ENCODE measurements at places on chromosomes 1 and 21.

DNA sequence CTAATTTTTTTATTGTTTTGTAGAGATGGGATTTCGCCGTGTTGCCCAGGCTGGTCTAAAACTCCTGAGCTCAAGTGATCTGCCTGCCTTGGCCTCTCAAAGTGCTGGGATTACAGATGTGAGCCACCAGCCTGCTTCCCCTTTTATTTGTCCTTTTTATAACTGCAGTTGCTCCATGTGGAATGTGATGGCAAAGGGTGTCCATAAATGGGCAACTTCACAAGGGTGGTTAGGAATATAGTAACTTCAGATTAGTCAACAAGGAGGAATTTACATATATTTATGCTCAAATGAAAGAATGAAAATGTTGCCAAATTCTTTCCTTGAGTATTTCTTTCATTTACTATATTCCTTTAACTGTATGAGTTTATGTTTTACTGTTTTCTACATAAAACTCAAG, 182.9 kb downstream of the BACH1 start:
- peak; percentile 42 for DNase-seq

DNA sequence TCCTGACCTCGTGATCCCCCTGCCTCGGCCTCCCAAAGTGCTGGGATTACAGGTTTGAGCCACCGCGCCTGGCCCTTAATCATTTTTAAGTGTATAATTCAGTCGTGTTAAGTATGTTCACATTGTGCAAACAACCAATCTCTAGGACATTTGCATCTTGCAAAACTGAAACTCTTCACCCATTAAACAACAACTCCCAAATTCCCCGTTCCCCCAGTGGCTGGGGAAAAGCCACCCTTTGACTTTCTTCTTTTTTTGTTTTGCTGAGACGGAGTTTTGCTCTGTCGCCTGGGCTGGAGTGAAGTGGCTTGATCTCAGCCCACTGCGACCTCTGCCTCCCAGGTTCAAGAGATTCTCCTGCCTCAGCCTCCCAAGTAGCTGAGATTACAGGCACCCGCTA, 6.5 kb upstream of the THEMIS2 start:
- no peak for DNase-seq

- DNase-seq, result peak; percentile 17
Observed at GRCh38 chr1:52296345-52296744, 69.7 kb downstream of the CC2D1B start.

- no peak for DNase-seq
Observed at GRCh38 chr1:154910851-154911250, 25.7 kb downstream of the PMVK start.

DNA sequence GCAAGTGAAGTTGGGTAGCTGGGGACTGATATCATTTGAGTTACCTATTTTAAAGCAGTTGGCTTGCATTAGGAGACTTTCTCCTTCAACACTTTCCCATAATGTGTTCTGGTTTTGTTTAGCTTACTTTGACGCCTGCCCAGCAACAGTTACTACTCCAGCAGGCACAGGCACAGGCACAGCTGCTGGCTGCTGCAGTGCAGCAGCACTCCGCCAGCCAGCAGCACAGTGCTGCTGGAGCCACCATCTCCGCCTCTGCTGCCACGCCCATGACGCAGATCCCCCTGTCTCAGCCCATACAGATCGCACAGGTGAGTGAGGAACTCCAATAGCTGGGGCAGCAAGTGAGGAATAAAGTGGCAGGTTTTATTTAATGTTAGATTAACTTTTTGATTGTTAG, 144.3 kb downstream of the CD247 start:
- DNase-seq, result no peak

- DNase-seq, result no peak
Observed at GRCh38 chr1:69814926-69815325, 247.2 kb downstream of the LRRC7 start.

GRCh38 chr1:198681831-198682759, 43.3 kb downstream of the PTPRC start:
- DNase-seq, result peak; percentile 90

GRCh38 chr1:57272601-57273000, 151.3 kb downstream of the DAB1 start:
- DNase-seq, result no peak

DNA sequence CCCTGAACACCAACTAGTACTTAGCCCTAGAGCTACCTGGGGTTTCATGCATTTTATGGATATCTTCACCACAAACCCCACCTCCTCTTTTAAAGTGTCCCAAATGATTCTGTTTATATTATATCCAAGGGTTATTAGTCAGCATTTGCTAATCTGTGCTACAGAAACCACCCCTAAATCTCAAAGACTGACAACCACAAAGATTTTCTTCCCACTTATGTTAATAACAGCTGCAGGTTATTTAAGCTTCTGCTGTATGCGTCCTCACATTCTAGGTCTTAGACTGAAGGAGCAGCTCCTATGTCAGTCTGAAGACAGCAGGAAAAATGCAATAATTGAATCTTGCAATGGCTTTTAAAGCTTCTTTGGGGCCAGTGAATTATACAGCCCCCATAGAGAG, 11.2 kb upstream of the PHC2 start:
- no peak for DNase-seq

GRCh38 chr1:214051786-214052185, 64.0 kb downstream of the PROX1 start:
- DNase-seq, result no peak

DNA sequence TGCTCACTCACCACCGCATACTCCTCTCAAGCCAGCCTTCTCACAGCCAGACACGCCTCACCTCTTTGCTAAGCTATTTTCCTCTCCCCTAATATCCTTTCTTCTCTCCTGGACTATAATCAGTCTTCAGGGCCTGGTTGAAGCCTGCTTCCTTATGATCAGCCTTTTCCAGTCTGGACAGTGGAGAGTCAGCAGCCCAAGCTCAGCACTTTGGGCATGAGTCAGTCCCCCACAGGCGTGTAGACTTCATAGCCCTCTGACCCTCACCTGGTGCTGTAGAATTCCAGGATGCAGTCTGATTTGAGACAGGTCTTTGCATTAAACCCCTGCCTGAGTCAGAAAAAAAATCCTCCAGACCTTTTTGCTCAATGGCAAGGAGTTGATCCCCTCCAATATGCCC, 2.5 kb downstream of the HPCAL4 start:
- DNase-seq, result no peak

GRCh38 chr1:19067182-19067911, 110.9 kb upstream of the IFFO2 start:
- no peak for DNase-seq

GRCh38 chr21:44449473-44450363, 5.6 kb upstream of the LRRC3 start:
- no peak for DNase-seq

DNA sequence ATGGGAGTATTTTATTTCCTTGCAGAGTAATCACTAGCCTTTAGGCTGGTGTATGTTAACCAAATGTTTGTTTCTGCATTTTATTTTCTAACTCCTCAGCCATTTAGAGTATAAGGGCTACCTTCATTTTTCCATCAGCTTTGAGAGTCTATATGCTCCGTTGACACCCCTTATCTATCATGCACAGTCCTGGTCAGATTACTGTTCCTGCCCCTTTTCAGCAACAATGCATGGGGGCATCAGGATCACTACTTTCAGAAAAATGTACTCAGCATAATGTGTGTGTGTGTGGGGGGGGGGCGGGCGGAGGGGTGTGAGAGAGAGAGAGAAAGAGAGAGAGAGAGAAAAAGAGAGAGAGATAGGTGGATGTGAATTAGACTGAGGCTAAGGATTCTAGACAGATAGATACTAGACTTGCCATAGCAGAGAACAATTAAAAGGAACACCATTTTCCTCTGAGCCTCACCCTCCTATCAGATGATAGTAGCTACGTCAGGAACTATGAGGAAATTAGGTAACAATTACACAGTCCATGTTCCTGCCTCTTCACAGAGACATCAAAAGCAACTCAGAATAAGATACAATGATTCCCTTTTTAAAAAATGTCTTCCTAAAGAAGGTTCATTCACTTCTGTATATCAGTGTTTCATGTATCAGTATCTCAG, 40.8 kb downstream of the FCER1A start:
- no peak for DNase-seq

GRCh38 chr1:173095632-173096031, 44.9 kb upstream of the TNFSF18 start:
- peak; percentile 65 for DNase-seq

GRCh38 chr1:95325349-95325748, 91.3 kb downstream of the RWDD3 start:
- DNase-seq, result no peak

DNA sequence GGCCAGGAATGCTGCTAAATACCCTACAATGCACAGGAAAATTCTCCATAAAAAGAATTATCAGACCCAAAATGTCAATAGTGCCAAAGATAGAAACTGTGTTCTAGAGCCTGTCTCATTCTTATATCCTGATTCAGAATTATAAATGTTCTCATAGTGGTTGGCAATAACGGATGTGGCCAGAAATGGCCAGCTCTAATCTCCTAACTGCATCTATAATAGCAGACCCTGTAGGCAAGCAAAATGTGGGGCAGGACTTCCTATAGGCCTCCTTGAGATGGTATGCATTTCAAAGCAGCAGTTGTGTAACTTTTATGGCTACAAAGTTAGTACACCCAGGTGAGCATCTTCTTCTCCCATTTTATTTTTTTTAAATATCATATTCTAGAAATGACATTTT, 95.9 kb upstream of the SGIP1 start:
- no peak for DNase-seq

DNA sequence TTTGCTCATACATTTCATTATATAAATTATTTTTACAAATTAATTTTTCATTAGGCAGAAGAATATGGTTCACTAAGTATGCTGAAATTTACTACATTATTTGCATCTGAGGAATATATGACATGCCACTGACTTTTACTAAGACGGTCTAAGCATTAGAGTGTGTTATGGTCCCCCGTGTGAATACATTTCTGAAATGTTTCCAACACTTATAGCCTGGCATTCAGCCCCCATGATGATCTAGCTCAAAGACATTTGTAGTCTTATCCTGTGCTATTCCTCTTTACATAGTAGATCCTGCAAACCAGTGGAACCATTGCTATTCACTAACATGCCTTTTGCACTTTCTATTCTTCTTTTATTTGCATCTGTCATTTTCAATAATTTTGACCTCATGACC, 1878.0 kb downstream of the MRPL39 start:
- DNase-seq, result no peak

GRCh38 chr1:2566101-2567045, 10.2 kb downstream of the TNFRSF14 start:
- no peak for DNase-seq

DNA sequence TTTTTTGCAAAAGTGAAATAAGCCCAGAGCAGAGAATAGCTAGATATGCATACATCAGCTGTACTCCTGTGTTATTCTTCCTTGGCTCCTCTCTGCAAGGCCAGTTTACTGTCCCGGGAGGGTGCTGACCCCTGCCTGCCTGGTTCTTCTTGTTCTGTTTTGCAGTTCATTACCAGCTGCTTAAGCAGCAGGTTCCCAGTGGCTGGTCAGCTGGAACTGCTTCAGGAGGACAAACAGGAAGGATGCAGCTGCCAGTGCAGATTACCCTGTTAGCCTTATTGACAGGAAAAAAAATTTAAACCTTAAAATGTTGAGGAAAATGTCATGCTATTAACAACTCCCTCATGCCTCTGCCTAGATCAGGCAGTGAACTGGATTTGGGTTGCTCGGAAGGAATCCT, 16.0 kb upstream of the LRIG2 start:
- no peak for DNase-seq

- DNase-seq, result no peak
Observed at GRCh38 chr21:26715878-26716506, 129.2 kb downstream of the ADAMTS1 start.

DNA sequence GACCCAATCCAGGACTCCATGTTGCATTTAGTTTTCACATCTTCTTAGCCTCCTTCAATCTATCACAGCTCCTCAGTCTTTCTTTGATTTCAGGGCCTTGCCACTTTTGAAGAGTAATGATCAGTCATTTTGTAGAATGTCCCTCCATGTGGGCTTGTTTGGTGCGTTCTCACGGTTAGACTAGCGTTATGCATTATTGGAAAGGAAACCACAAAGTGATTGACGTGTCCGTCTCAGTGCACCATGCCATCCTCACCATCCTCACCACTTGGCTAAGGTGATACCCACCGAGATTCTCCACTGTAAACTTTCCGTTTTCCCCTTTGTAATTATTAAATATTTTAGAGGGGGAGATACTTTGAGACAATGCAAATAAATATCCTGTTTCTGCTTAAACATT, 59.6 kb upstream of the OLIG2 start:
- DNase-seq, result no peak

GRCh38 chr21:41752231-41752681, 14.6 kb downstream of the RIPK4 start:
- DNase-seq, result peak; percentile 62

- no peak for DNase-seq
Observed at GRCh38 chr1:203225071-203225470, 4.4 kb downstream of the CHIT1 start.

DNA sequence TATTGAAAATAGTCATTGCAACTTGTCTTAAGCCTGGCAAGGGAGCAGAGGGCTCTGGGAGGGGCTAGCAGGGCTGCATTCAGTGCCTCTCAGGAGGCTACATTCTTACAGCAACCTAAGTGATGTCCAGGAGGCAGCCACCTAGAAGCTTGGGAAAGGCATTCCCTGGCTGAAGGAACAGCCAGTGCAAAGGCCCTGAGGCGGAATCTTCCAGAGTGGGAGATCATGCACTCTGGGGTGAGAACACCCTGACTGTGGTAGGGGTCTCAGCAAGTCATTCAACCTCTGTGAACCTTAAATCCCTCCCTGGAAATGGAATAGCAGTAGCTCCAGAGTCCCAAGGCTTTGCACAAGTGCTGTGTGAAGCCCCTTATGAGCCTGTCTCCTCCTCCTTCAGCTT, 84.1 kb downstream of the TAS1R2 start:
- DNase-seq, result no peak

DNA sequence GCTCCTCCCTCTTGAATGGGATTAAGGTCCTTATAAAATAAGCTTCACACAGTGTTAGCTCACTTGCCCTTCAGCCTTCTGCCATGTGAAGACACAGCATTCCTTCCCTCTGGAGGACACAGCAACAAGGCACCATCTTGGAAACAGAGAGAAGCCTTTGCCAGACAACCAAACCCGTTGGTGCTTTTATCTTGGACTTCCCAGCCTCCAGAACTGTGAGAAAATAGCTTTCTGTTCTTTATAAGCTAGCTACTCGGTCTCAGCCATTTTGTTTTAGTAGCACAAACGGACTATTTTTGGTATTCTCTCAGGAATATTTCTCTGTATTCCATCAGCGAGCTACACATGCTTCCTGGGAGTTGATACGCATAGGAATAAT, 58.6 kb upstream of the IRF2BP2 start:
- DNase-seq, result no peak

- no peak for DNase-seq
Observed at GRCh38 chr1:16151196-16151994, 4.5 kb downstream of the EPHA2 start.

GRCh38 chr1:84785271-84786036, 95.2 kb upstream of the SSX2IP start:
- no peak for DNase-seq
